H4 (cell line): ENCODE measurements at places on chromosomes 3 and 15.

DNA sequence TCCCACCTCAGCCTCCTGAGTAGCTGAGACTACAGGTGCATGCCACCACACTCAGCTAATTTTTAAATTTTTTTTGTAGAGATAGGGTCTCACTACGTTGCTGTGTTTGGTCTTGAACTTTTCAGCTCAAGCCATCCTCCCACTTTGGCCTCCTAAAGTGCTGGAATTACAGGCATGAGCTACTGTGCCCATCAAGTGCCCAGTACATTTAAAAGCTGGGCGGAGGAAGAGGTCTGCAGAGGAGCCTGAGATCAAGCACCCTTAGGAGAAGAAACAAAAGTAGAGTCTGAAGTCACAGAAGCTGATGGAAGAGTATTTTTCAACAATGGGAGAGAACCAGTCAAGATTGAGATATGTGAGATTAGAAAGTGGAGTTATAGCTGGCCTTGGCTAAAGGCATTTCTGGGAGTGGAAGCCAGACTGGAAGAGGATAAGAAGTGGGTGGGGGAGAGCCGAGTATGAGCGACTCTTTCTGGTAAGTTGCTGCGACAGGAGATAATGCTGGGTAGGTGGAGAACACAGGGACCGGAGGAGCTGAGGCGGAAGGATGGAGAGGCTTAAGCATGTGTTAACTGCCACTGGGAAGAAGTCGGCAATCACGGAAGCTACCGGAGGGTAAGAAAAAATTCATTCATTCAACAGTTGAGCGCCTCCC, 782 bp upstream of the IREB2 start:
- DNase-seq = peak; percentile 9

DNA sequence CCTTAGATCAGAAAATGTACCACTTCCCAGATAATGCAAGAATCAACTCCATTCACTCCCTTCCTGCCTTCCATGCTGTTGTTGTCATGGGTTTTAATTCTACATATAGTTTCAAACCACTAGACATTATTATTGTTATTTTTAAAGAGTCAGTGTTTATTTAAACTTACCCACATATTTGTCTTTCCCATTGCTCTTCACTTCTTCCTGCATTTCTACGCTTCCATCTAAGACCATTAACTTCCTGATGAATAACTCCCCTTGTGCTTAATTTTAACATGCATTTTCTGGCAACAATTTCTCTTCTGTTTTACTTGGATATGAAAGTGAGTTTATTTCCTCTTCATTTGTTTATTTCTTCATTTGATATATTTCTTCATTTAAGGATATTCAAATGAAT, 127.1 kb upstream of the FHIT start:
- DNase-seq = no peak

GRCh38 chr3:123305192-123305591, 103.4 kb downstream of the SEC22A start:
- DNase-seq = no peak

- no peak for DNase-seq
Observed at GRCh38 chr15:25787855-25788520, 75.1 kb downstream of the ATP10A start.

GRCh38 chr15:60137711-60138396, 133.7 kb downstream of the FOXB1 start:
- DNase-seq = peak; percentile 32

DNA sequence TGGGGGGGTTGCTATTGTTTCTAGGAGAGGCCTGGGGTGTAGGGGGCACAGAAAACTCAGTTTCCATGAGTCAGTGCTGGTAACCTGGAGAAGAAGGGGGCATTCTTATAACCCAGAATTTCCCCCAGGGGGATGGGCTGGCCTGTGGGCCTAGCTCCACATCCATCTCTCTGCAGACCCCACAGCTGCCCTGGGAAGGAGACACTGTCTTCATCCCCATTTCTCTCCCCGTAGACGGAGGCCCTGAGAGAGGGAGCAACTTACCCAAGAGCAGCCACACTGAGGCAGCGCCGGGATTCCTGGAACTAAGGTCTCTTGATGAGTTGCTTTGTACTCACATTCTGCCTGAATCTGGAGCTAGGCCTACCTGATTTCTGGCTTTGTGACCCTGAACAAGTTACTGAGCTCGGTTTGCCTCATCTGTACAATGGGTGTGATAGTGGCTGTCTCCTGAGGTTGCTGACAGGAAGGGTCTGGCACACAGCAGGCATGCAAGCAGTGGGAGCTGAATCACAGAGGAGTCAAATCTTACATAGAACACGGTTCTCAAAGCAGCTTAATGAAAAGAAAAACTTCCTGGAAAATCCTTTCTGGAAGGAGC, 55.0 kb upstream of the LCTL start:
- DNase-seq = no peak

DNA sequence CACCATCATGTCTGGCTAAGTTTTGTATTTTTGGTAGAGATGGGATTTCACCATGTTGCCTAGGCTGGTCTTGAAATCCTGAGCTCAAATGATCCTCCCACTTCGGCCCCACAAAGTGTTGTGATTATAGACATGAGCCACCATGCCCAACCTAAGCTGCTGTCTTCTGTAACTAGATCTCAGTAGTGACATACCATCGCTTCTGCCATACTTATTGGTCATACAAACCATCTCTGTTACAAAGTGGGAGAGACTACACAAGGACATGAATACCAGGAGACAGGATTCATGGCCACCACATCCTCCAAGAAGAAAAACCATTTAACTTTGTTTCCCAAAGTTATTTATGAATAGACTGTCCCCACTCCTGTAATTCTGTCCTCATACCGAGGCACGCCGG, 81.3 kb downstream of the SMAD6 start:
- no peak for DNase-seq

DNA sequence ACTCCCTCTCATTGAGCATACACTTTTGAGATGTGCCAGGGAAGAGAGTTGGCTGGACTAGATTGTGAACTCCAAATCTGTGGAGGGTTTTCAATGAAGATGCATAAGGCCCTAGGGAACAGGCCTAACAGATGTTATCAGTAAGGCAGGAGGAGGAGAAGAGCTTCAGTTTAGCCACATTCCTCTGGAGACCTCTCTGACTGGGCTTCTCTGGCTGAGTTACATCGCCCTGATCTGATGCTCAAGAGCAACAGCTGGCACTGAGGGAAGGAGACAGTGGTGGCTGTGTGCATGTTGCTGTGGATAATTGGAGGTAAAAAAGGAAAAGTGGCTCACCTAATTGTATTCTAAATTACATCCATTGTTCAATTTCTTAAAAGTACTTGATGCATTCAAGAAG, 206.4 kb upstream of the CFAP20DC start:
- no peak for DNase-seq

GRCh38 chr15:70212963-70213315, 115.2 kb upstream of the TLE3 start:
- DNase-seq = no peak

DNA sequence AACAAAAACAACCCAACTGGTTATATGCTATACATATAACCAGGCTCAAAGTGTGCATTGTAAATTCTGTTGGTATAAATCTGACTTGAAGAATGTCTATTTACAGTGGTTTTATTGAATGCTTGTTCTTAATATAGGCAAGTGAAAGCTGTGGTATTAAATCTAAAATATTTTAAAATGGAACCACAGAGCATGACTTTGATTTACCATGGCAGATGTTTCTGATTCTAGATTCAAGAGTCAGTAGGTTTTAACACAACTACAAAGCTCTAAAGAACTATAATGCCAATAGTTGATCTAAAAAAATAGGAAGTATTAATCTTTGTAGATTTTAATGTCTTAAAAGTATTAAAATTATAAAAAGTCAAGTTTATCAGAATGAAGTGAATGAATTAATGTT, 141.9 kb upstream of the PLSCR5 start:
- DNase-seq = no peak

- no peak for DNase-seq
Observed at GRCh38 chr3:186362988-186363387, 954 bp upstream of the DGKG start.

GRCh38 chr3:48406443-48407431, 23.1 kb downstream of the PLXNB1 start:
- no peak for DNase-seq

DNA sequence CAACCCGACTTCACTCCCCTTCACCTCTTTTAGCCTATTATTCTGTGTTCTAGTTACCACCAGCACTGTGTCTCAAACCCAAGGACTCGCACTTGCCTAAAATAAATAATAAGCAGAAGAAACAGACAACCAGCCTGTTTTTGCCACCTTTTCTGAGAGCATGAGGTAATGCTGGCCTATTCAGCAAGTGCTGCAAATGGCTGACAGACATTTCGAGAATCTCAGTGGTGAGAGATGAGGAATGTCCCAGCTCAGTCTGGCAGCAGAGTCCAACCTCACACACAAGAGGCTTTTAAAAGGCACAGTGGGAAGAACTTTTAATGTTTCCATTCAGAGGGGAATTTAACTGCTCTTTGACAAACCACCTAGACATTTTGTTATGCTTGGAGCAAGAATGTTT, 143.3 kb upstream of the GMNC start:
- no peak for DNase-seq

DNA sequence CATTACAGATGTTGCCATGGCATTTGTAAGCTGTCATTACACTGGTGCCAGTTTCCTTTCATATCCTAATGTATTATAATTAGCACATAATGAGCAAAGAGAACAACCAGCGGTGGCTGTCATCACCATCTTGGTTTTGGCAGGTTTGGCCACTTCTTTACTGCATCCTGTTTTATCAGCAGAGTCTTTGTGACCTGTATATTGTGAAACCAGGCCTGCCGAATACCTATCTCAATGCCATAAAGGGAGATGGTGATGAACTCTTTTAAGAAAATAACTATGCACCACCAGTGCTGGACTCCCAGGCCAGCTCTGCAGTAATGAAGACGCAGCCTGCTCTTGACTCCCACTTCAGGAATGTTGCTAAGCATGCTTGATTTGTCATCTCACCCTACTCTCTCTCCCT, 458.1 kb upstream of the NR2F2 start:
- DNase-seq = no peak

DNA sequence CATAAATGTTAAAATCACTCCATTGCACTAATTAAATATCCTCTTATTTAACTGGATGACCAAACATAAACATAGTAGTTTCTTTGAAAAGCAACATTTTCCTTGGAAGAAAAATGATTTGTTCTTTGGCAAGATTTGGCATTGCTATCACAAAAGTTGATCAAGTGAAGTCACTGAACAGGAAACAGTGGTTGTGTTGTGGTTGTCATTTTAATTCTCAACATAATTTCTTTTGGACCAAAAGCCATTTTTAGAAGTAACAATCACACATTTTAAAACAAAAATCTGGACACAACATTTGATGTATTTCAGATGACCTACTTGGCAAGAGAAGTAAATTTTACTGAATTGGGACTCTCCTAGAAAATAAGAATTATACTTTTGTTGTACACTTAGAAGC, 872.3 kb downstream of the ROBO1 start:
- DNase-seq = no peak

GRCh38 chr3:144036498-144036897, 64.9 kb downstream of the DIPK2A start:
- DNase-seq = no peak

DNA sequence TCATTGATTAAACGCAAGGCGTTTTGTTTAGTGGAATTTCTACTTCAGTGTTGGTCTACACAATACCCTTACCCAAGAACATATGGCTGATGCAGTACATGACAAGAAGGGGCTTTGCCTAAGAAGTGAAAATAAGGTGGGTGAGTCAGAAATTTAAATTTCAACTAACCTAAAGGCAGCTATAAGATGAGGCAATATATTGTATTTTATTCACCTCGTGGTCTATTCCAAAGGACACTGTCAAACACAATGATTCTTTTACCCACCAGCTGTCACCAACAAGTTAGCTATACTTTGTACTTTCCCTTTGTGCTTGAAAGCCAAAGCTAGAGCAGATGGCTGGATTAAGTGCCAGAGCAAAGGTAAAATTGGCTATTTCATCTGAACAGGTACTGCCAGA, 10.9 kb upstream of the SETMAR start:
- no peak for DNase-seq

GRCh38 chr3:171198781-171199472, 172.4 kb upstream of the SLC2A2 start:
- no peak for DNase-seq

GRCh38 chr3:12755754-12756153, 3.3 kb downstream of the TMEM40 start:
- DNase-seq = no peak

DNA sequence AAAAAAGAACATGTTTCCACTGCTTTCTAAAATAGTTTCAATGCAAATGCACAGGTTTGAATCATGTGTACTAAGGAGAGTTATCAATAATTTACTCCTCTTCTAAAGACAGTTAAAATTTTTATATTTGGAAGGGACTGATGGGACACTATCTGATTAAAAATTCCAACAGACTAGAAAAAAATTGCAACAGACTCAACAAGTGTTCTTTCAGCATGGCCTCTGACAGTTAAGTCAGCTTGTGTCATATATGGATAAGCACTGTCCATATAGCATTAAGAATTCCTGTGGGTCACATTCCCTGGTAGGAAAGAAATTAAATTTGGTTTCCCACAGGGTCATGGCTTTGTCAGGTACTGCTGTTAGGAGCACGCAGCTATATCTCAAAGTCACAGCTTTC, 96.8 kb downstream of the OSBPL10 start:
- DNase-seq = no peak

DNA sequence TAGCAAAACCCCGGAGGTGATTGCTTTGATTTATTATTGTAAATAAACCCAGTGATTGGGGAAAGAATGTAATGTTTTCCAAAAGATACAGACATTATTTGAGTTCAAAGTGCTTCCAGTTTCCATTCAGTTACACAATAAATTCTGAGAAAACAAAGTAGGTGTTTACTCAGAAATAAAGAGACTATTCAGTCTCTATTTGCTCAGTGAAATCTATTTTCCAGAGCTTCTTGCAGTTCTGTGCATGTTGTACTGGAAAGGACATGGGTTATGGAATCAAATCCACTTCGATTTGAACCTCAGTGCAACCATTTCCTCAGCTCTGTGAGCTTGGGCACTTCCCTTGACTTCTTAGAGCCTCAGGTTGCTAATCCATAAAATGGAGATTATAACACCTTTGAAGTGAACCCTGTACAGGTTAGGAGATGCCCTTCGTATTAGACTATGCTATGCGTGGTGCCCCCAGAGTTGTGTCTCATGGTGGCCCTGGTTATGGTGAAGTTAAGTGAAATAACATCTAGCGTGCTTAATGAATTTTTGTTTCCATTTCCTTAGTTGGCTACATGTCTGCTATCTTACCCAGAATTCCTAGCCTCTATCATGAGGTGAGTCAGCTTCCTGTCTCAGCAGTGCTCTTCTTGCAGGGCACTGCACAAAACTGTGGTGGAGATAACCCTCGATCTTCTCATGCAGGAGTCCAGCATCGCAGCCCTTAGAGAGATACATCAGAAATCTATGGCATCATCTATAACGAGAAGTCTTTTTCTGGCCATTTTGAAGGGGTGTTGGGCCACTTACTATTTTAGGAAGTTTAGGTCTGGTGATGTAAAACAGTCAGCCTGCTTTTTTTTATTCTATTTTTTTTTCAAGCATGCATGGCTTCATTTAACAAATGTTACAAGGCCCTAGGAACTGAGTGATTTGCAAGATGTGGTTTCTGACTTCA, 97.7 kb downstream of the RPL39L start:
- DNase-seq = no peak

DNA sequence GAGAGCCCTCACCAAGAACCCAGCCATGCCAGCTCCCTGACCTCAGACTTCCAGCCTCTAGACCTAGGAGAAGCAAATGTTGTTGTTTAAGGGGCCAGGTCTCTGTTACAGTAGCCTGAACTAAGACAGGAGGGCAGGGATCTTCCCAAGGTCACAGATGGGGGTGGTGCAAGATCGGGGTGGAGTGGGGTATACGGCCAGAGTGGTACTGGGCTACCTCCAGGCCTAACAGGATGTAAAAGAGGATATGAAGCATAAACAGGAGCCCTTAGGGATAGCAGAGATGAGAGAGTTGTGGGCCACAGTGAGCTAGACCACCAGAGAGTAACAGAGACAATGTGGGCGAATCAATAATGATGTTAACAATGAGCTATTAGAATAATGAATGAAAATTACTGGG, 82.9 kb downstream of the TOP2B start:
- no peak for DNase-seq
